ENCODE measurements at places on chromosomes 7 and 10.

DNA sequence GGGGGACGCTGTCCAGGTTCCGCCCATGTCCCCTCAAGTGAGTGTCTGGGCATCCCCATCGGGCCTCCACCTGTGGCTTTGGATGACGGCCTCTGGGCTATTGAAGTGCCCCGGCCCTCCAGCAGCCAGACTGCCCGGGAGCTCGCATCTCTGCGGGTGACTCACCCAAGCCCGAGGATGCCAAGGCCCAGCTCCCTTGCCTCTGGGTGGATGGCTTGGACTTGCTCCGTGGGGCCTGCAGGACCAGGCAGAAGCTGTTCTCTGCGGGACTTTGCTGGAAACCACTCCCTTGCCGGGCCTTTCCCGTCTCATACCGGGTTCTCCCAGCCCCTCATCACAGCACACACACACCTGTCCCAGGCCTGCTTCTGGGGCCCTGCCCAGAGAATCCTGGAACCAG, 22.4 kb downstream of the DPYSL4 start:
- DNase-seq, result no peak

DNA sequence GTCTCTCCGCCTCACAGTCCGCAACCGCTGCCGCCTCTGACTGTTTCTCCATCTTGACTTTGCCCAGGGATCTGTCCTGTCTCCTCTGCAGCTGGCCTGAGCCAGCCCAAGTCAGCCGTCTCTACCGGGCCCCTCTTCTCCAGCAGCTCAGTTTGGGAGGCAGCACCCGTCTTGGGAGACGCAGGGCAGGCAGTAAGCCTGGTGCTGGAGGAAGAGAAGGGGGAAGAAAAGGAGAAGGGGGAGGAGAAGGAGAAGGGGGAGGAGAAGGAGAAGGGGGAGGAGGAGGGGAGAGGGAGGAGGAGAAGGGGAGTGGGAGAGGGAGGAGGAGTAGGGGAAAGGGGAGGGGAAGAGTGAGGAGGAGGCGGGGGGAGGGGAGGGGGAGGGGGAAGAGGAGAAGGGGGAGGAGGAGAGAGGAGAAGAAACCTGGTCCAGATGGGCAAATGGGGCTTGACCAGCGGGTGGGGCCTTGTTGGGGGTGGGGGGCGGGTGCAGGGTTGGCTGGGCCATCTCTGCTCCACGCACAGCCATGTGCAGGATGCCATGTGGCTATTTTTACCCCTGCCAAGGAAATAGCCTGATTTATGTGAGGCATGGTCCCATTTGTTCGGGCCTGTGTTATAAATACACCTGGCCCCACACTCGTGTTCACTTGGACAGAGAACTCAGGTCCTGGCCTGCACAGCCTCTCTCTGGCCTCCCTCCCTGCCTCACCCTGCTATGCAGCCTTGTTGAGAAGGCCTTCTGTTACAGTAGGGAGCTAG, 35.9 kb upstream of the FZD9 start:
- DNase-seq, result no peak

- no peak for DNase-seq
These were observed 82.4 kb downstream of the THSD7A start for GRCh38 chr7:11749629-11750028.

GRCh38 chr10:122301055-122301810, 30.1 kb downstream of the BTBD16 start:
- DNase-seq, result peak; percentile 79

DNA sequence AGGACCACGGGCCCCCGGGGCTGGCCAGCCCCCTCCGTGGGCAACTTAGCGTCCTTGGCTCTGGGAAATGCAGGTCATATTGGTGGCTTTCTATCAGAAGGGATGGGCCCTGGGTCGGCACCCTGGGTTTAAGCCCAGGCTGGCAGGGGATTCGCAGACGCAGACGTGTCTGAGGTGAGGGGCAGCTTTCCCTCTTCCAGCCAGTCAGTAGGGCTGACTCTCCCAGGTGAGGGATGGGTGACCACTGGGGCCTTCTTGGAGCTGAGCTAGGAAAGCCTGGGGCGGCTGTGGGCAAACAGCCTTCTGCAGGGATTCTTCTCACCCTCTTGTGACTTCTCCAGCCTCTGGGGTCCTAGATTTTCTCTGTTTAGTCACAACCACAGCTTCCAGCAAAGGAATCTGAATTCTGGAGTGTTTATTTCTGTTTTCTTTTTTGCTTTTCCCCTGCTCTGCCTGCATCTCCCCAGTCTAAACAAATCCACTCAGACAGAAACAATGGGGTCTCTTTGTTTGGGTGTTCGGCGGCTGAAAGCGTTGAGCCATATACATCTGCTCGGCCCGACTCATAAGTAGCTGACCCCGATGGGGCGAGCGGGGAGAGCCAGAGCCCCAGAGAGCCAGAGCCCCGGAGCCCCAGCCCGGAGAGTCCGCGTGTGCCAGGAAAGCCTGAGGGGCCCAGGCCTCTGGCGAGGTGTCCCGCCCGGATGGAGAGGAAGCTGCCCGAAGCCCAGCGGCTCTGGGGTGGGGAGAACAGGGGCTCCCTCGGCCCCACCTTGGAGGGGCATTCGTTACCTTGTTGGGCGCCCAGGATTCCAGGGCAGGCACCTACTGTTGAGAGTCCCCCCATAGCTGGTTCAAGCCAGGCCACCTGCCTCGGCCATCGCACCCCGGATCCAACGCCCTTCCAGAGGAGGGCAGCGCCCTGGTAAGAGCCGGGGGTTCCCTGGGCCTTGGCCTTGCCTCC, 2.0 kb downstream of the MNX1 start:
- no peak for DNase-seq
